Activated CD8-positive, alpha-beta memory T cell treated with anti-CD3 and anti-CD28 coated beads for 48 hours (primary cell): ENCODE measurements at places on chromosomes 12 and 14.

DNA sequence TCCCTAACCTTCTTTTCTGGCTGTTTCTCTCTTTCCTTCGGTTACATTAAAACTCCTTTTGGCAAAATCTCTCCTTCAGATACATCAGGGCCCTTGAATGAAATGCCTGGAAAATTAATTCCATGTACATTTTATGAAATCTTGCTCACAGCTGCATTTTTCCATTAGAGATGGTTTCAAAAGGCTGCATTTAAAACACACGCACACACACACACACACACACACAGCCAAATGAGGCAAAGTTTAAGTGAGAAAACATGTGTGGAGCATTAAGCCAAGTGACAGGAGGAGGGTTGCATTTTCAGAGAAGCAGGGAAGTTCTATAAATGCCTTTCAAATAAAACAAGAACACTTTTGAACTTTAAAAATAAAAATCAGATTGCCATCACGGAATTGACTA, 216.4 kb downstream of the LRIG3 start:
- no peak for DNase-seq

GRCh38 chr12:20716037-20716436, 20.9 kb downstream of the SLCO1C1 start:
- DNase-seq, result no peak

DNA sequence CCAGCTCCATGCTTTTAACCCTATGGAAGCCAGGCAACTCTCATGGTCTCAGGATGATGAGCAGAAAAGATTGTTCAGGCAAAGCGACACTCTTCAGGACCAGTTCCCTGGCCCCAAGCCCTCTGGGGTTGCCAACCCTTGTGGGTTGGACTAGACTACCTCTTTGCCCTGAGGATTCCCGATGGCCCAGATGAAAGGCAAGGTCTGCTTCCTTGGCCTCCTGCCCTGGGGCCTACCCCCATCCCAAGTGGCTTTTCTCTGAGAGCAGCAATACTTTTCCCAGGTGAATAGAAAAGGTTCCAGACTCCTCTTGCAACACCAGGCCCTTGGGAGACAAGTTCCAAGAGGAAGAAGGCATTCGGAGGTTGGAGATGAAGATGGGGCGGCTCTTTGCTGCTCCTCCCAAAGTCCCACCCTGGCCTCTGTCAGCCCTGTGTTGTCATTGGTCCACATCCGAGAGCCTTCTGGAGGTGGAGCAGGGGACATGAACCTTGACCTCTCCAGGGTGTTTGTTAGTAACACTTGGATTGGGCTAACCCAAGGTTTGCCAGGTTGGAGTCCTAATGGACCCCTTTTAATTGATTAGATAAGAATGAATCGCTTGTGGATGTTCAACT, 131.1 kb downstream of the GCH1 start:
- no peak for DNase-seq

DNA sequence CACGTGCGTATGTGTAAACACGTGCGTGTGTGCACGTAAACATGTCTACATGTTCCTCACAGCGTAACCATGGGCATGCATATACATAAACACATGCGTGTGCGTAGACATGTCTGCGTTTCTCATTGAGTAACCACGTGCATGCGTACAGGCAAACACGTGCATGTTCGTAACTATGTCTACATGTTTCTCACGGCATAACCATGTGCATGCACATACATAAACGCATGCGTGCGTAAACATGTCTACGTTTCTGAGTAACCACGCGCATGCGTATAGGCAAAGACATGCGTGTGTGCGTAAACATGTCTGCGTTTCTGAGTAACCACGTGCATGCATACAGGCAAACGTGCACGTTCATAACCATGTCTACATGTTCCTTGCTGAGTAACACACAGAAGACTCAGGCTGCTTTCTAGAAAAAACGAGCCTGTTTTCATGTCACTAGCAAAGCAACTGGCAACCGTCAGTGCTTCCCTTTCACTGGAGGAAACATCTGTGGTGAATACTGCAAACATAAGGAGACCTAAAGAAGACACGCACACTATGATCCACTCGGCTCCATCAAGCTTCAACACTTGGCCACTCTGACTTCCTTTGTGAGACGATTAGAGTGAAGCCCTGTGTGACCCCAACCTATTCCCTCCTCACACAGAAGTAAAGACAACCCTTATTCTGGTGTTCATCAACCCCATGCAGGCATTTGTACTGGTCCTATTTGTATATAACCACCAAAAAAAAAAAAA, 28.8 kb downstream of the POLE start:
- DNase-seq, result no peak

DNA sequence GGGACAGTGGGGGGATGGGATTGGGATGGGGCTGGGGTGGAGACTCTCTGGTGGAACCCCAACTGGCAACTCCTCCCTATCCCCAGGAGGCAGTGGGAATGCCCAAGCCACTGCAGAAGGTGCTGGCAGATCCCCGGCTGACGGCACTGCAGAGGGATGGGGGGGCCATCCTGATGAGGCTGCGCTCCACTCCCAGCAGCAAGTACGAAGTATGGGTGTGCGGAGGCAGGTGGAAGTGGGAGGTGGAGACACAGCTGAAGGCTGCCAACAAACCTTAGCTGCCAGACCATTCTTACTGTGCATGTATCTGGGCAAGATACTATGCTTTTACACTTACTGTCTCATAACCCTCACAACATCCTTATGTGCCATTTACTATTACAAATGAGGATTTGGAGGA, 8.2 kb downstream of the ARHGEF40 start:
- DNase-seq, result no peak

DNA sequence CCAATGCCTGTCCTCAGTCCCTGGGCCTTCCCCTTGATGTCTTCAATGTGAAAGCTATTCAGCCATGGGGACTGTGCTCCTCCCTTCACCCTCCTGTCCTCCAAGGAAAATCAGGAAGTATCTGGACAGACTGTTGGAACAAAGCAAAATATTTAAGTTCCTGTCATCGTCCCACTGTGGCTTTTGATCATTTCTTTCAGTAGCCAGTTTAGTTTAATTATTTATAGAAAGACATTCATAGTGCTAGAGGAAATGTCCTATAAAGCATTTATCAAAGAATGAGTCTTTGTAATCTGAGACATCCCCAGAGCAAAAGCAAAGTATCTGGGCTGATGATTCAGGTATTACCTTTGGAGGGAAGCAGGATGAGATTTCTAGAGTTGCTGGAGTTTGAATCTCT, 254.1 kb downstream of the NRXN3 start:
- no peak for DNase-seq

DNA sequence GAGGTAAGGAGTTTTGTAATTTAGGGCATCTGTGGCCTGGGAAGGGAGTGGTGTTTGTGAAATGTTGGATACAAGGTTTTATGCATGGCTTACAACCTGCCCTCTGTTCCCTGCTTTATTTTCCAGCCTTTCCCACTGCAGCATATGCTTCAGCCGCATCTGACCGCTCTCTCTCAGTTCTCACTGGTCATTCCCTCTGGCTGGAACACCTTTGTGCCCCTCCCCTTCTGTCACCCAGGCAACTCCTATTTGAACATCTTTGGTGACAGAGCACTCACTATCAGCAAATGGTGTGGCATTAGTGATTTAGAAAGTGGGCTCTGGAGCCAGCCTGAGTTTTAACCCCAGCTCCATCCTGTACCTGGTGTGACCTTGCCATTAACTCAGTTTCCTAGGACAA, 47.5 kb upstream of the SMCO2 start:
- DNase-seq, result no peak

GRCh38 chr12:94074980-94075629, 73.3 kb upstream of the PLXNC1 start:
- no peak for DNase-seq

DNA sequence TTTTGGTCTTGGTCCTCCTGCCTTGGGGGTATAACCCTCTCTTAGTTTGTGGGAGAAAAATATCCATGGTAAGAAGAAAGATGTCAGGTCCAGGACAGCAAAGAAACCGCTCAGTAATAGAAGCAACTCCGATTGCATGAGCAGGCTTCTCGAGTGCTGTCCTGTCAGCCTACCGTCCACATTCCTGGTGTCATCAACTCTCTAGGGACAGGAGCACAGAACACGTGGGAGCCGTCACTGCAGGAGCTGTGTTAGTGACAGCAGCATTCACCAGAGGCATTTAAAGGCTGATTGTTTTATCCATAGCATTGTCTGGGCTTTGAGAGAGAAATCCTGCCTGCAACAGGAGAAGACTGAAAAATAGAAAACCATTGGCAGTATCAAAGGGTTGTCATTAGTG, 244.2 kb downstream of the CACNA1C start:
- no peak for DNase-seq

DNA sequence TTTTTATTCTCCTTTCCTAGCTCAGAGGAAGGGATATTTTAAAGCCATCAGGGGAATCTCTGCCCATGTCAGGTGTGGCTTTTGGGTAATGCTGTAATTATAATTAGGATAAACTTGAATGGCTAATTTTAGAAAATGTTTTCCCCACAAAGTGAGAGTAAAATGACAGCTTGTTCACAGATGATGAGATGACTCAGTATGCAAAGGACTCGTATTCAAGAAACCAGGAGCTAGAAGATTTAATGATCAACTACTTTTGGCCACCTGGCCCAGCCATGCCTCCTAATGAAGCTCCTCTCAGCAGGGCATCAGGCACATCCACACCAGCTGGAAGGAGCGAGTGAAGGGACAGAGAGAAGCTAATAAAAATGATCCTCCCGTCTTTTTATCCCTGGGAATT, 29.0 kb upstream of the PLEKHG7 start:
- DNase-seq, result no peak

DNA sequence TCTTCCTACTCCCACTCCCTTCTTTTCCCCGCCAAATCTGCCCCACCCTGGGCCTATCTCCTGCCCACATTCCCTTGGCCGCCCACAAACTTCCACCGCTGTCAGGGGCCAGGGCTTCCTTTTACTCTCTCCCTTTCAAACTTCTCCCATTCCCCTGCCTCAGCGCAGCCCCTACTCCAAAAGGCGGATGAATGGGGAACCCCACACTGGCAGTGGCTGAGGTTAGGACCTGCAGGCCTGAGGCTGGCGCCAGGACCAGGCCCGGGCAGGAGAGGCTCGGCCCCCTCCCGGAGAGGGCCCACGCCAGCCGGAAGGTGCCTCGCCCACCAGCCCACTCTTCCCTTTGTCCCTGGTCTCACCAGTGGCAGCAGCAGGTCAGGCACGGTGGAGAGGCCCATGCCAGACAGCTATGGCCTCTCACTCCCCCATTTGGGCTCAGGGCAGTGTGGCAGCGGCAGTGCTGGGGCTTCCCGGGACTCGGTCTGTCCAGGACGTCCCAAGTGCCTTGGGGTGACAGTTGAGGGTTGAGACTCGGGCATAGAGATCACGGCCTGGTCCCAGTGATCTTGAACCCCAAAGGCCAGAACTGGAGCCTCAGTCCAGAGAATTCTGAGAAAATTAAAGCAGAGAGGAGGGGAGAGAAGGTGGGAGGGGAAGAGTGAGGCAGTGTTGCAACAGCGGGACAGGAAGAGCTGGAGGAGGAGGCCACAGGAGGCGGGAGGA, at the start of gene TNFRSF1A:
TSS of gene TNFRSF1A (minus strand) at position 660 of the 723 bp plus-strand sequence. CDS start at position 398, 262 bp downstream.
- no peak for DNase-seq

- DNase-seq, result no peak
Measured at GRCh38 chr12:51351913-51352532, 5.5 kb upstream of the CELA1 start.

- no peak for DNase-seq
Measured at GRCh38 chr12:6016756-6017155, 71.7 kb upstream of the ANO2 start.

DNA sequence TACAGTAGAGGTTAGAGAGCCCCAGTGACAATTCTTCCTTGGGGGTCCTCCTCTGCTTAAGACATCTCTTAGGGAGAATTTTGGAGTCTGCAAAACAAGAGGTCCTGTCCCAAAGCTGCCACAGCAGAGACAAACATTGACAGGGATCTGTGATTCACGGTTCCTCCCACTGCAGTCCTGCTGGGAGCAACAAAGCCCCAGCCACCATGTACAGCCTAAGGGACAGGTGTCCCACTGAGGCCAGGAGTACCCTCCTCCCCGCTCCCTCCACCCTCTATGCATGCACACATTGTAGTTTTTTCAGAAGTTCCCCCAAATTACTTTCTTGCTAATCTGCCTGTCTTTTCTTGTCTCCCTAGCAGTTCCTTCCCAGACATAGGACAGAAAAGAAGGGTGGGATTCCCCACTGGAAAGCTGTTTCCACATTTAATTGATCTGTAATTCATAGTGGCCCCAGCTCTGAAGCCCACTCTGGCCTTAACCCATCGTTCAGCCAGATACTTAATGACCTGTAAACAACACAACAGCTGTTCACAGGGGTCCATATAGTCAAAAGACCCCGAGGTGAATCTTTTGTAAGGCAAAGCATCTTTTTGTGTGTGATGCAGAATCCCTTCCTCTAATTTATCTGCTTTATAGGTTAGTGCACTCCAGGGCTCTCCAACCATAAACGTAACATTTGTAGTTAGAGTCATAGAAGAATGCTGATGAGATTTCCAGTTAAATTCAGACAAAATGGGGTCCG, 13.9 kb upstream of the PRICKLE1 start:
- DNase-seq, result no peak

GRCh38 chr12:105107171-105107493, 399 bp upstream of the WASHC4 start:
- DNase-seq, result no peak

DNA sequence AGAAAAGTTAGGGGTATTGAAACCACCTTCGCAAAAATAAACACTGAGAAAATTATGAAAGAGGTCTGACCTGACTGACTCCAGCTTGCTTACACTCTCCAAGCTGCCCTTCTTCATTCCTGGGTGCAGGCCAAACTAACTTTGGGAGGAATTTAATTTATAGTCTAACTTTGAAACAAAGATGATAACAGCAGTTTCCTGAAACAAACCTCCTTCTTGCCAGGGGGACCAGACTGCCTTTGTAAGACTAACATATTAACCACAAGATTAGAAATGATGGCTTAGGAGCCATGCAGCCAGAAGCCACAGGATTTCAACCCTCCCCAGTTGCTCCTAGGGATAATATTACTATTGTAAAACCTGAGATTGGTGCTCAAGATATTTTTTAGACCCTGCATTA, 13.8 kb upstream of the EEA1 start:
- DNase-seq, result no peak

GRCh38 chr14:70754991-70755390, 54.3 kb downstream of the MAP3K9 start:
- DNase-seq, result no peak

DNA sequence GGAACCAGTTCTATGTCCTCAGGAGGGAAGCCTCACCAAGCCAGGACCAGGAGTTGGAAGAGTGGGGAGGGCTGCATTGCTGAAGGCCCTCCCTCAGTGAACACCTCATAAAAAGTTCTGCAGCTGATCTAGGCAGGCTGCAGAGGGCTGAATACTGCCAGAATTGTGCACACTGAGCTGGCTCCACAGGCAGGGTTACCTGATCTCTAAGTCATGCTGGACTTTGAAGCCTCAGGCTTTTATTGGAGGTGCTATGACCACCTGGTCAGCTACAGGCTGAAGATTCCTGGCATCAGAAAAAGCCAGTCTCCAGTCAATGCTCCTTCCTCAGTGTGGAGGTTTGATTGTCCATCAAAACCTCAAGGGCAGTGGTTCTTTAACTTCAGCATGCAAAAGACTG, 39.7 kb downstream of the FOS start:
- no peak for DNase-seq

GRCh38 chr12:11753150-11753499, 103.7 kb downstream of the ETV6 start:
- no peak for DNase-seq
